ENCODE measurements at places on chromosomes 2 and 18.
A peak's percentile ranks its signal among the peaks of the same experiment; 100 is the strongest.

DNA sequence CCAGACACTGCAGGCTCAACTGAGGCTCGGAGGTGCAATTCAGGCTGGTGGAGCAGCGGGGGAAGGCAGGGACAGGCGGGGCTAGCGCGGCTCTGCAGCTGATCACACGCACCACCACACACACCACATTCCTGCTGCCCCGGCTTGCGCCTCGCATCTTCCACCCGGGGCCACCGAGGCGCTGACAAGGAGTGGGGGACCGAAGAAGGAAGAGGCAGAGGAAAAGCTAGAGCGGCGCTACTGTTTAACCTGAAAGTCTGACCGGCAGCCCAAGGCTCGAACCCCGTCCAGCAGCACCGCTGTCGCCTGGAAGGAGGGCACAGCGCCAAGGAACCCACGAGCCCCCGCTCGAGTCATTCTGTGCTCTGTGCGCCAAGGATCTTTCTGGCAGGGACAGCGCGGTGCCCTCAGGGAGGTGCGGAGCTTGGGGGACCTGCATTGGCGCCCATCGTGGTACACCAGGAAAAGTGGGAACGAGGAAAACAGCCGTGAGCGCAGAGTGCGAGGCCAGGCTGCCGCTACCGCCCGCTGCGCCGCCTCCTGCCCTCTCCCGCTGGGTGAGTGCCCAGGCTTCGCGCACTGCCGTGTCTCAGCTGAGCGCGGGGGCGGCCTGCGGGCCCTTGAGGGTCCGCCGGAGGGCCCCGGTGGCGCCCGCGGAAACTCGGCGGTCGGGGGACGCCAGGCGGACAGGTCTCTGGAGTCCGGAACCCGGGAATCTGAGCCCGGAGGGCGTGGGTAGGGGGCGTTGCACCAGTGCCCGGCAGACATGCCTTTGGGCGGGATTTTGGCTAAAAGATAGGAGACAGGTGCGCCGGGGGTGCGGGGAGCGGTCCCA, 860 bp upstream of the KCNJ3 start:
- no peak for DNase-seq

DNA sequence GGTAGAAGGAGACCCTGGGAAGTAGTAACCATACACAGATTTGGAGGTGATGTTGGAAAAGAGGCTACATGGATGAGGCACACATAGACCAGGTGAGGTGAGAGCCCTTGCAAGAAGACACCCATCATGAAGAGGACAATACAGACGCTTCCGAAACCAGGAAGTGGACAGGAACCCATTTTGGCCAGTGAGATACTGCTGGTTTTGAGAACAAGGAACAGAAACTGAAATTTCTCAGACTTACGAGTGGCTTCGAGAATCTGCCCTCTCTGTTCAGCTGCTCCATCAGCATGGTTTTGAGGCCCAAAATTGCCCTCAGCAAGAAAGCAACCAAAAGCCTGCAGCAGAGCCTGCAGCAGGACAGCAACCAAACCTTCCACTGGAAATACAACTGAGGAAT, 479.1 kb upstream of the NRXN1 start:
- no peak for DNase-seq

DNA sequence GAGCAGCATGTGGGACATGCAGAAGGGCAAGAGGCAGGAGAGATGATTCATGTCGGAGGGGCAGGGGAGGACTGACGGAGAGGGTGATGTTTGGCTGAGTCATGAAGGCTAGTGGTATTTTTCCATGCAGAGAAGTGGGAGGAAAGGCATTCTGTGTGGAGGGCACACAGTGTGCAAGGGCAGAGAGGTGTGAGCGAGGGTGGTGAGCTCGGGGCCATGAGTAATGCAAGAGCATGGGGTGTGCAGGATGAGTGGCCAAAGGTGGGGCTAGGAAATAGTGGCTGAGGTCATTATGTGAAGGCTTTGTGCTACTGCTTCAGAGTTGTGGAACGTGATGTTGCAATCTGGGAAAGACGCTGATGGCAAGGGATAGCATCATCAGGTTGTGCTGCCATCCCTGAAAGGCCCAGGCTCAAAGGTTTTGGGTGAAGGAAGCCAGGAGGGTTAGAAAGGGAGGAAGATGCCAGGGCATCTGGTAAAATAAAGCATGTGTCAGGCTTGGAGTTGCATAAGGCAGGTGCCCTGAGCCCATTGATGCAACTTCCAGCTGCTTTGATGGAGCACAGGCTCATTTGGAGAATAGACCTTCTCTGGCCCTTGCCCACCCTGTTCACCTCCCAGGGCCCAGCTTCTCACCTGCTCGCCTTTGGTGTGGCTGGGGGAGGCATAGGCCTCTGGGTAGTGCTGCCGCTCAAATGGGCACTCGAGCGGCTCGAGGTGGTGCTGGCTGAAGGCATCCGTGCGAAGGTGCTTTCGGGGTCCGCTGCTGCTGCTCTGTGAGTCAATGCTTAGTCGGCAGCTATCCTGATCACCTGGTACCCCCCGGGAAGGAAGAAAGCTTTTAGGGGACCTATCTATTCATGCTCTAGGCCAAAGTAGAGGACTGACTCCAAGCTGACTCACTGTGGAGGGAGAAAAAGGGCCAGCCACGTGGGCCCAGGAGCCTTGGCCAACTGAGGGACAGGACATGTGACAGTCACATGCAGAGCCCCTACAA, 37.5 kb downstream of the PAX8 start:
- DNase-seq = no peak

- no peak for DNase-seq
These were observed 11.1 kb downstream of the ZSCAN30 start for GRCh38 chr18:35278969-35279368.

DNA sequence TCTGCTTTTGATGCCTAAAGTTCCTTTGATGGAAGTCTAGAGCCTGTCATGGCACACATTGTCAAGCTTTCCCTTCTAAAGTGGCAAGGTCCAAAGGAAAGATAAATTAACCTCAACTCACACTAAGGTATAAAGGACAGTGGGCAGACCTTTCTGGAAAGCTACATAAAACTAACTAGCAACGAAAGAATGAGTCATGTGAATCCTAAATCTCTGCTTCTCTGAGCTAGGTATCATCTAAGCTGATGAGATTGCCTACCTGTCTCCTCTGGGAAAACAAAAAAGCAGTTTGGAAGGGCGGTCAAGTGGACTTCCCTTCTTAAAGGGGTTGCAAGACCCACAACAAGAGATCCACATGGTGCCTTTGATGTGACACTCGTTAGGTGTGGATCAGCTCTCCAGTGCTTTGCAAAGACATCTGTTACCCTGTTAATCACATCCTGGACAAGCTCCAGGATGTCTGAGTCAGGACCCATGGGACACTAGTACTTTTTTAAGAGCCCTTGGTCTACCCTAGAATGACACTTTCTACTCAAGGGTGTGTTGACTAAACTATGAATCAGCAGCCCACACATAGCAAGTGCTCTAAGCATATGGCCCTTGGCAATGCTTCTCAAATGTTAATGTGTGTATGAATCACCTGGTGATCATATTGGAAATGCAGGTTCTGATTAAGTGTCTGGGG, 173.5 kb downstream of the ALK start:
- DNase-seq = no peak

DNA sequence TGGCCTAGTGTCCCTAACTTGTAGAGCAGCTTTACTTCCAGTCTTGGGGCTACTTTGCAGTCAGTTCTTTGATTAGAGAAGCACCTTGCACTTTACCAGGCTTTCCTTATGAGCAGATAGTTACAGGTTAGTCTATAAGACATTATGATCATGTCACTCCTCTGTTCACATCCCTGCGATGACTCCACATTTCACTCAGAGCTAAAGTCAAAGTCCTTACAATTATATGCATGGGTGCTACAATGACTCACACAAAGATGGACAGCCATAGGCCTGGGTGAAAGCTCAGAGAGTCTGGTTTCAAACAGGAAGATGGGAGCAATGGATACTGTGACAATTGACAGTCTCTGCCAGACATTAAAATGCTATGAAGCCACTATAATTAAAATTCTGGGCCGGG, 27.1 kb upstream of the SSB start:
- no peak for DNase-seq

- DNase-seq = no peak
These were observed 60.4 kb downstream of the SETBP1 start for GRCh38 chr18:44741085-44741484.

DNA sequence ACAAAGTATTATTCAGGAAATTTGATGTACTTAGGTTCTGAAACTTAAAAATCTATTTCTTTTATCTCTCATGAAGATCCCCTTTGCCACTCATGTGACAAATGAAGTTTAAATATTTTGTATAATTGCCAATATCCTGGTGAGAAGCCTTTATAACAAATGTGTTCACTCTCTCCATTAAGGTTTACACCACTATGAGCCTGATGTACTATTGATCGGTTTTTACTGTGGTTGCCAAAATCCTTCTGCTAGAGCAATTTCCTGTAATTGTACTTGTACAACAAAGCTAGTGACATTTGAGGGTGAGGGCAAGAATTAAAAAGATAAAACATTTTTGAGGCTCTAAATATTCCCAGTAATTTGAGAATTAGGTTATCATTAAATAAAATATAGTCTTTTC, 222.3 kb upstream of the CDH19 start:
- DNase-seq = peak; percentile 49

- no peak for DNase-seq
These were observed 5.1 kb downstream of the AFF3 start for GRCh38 chr2:100137318-100137717.

DNA sequence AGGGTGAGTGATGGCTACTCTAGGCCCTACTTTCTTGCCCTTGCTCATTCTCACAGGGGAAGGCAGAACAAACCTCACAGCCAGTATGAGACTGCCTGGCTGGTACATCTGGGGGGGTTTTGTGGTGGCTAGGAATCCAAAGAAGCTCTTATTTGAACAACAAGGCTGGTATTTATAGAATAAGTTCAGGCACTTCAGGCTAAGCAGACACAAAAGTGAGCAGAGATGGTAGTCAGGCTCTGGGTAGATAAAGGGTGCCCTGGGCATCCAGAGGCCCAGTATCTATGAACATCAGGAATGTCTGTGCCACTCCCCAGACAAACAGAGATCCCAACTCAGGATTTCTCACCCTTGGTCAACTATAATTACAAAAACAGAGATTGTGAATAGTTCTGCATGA, 57.2 kb upstream of the RTN4 start:
- no peak for DNase-seq

- no peak for DNase-seq
These were observed 199.0 kb upstream of the STK17B start for GRCh38 chr2:196370381-196370780.

- DNase-seq = no peak
These were observed 133.4 kb downstream of the NRP2 start for GRCh38 chr2:205815673-205816072.

- no peak for DNase-seq
These were observed 25.4 kb downstream of the PDCL3 start for GRCh38 chr2:100588071-100588786.

DNA sequence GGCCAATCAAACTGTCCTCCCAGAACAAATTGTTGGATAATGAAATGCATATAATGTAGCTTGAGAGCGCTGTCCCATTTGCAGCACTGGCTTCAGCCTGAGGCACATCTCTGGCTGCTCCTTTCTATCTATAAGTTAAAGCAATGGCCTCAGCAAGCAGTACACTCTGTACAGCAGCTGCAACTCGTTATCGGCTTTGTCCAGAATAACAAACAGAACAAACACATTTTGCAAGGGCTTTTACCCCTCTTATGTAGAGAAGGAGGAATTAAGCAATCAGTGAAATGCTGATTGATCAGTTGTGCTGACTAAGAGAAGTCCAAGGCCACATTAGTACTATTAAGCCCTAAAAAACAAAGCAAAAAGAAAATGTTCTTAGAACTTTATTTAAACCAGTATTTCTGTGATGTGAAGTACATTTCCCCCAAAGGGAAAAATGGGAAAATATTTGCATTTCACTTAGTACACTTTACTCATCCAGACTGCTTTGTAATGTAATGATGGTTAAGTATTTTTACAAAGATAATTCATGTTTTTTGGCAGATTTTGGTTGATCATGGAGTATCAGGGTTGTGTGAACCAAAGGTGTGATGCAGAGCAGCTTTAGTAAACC, 15.0 kb upstream of the CPS1 start:
- DNase-seq = no peak

GRCh38 chr2:204260901-204261300, 284.4 kb upstream of the PARD3B start:
- DNase-seq = no peak

DNA sequence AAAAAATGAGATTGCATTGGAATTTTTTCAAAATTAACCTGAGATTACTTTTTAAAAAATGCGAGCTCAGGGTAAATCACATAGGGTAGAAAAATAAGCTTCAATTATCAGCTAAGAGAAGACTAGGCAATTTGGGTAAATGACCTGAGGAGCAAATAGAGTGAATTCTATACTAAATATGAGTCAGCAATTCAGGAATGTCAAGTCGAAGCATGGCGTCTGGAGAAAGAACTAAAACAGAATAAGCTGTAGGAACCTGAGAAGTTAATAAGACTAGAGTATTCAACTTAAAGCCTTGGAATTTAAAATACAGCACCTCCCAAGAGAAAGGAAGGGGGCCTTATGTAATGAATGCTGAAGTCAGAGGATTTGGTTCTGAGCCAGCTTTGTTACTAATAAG, 487.0 kb downstream of the SUCLG1 start:
- no peak for DNase-seq

DNA sequence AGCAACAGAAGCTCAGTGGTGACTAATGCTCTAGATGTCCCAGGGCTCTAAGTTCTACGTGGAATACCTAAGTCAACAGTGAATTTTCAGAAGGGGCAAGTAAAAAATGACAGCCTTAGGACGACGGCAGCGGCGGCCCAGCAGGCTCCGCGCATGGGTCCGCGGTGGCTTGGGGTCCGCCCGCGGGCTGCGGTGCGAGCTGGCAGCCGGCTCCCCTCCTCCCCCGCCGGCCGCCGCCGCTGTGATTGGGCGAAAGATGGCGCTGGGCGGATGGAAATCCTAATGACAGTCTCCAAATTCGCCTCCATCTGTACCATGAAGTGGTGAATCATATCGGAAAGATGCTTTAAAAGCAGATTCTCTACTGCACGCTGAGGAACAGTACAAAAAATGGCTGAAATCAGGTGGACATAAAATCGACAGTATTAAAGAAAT, 74.7 kb downstream of the HNRNPLL start:
- peak; percentile 25 for DNase-seq

DNA sequence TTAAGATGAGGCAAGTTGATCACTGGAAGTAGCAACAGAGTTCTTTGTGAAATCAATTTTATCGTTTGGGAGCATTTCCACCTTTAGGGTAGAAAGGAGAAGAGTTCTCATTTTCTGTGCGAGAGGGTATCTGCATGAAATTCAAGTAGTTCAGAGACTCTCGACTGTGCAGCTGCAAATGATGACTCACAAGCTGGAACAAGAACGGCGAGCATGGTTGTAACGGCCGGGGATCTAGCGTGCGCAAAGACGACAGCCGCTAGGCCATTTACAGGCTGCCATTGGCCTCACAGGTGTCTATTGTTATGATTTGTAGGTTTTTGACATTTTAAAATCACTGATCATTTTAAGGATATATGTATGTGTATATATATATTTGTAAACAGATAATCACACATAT, 5.2 kb downstream of the KLHL29 start:
- no peak for DNase-seq

DNA sequence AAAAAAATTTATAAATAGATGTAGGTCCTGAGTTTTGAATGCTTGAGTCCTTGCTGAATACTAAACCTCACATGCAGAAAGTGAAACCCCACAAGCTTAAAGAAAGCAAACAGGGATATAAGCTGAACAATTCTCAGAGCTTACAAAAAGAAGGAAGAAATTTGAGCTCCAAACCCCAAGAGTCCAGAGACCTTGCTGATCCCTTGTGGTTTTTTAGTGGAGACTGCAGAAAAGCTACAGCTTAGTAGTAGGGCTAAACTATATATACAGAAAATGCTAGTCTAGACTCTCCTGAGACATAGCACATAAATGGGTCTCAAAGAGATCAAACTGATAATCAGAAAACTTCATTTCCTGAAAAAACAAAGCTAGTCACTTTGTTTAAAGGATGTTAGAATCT, 1548.1 kb upstream of the ZEB2 start:
- no peak for DNase-seq

Data from NCI-H1417 treated with DMSO at 0.1 percent for 48 hours (cell line).